Lower lobe of right lung (tissue), 2 donors: ENCODE measurements at places on chromosomes 5 and 9.

DNA sequence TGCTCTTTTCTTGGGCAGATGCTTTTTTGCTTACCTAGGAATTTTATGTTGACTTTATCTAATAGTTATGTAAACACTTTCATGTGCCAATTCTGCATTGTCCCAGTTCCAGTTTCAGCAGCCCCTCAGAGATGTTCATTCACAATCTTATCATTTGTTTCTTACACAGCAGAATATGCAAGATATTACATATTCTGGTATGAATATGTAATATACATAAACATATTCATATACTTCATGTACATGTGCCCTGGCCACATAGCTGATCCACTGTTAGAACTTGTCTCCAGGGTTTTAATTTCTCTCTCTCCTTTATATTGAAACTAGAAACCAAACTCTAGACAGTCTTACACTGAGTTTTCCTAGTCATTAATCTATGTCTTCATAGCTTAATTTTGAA lies 90.2 kb upstream of the PARP8 start:
- no peaks in the 10 kb centered on the region for H3K27me3 ChIP-seq
- no peaks in the 10 kb centered on the region for H3K36me3 ChIP-seq
- DNase-seq, result no peak
- H3K27ac ChIP-seq, result no peak overlapping the region
- H3K4me3 ChIP-seq, result no peak overlapping the region

GRCh38 chr9:25513509-25514033 lies 164.7 kb downstream of the TUSC1 start:
- no peak overlapping the region for H3K4me3 ChIP-seq
- H3K27me3 ChIP-seq, result no peaks in the 10 kb centered on the region
- no peaks in the 10 kb centered on the region for H3K4me1 ChIP-seq
- no peak for DNase-seq

DNA sequence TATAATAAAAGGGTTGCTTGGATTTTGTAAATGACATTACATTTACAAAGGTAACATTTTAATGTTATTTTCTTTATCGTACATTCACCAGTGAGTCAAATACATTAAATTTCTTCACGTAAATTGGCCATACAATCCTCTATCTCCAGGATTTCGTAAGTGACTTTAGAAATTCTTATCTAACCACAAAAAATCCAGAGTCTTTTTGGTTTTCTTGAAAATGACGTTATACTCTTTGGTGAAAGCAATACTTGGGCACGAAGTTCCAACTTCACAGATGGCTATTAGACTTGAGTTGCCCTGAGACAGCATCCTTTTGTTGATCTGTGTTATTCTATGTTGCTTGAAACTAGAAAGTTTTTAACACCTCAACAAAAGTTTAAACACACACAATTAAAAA lies 87.4 kb upstream of the CDH10 start:
- DNase-seq, result no peak
- no peaks in the 10 kb centered on the region for H3K27me3 ChIP-seq
- no peaks in the 10 kb centered on the region for H3K4me1 ChIP-seq
- no peaks in the 10 kb centered on the region for H3K36me3 ChIP-seq
- no peak overlapping the region for H3K4me3 ChIP-seq
- H3K27ac ChIP-seq, result no peak overlapping the region

- no peak overlapping the region for H3K4me3 ChIP-seq
- no peaks in the 10 kb centered on the region for H3K4me1 ChIP-seq
- no peak overlapping the region for H3K27ac ChIP-seq
- no peaks in the 10 kb centered on the region for H3K27me3 ChIP-seq
- no peak for DNase-seq
- H3K36me3 ChIP-seq, result no peaks in the 10 kb centered on the region
Observed at GRCh38 chr5:94288937-94289336, 329.5 kb downstream of the KIAA0825 start.
